CD4-positive, alpha-beta T cell (primary cell): ENCODE measurements at places on chromosomes 16 and 17. TPM values are rescaled to one million over a fixed set of nuclear protein-coding genes. Genes with fewer than 3 reads are reported as not detected.

DNA sequence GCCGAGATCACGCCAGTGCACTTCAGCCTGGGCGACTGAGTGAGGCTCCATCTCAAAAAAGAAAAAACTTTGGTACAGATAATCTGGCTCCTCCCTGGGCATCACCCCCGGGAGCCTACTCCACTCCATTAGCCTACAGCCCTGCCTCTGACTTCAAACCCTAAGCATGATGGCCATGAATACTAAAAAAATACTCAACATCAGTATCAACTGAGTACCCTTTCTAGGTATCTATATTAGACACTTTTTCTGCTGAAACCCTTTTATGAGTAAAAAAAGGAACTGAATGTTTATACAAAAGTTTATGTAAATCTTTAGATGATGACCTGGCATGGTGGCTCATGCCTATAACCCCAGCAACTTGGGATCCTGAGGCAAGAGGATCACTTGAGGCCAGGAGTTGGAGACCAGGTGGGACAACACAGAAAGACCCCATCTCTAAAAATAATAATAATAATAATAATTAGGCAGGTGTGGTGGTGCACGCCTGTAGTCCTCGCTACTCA, 6.9 kb downstream of the RDM1 start:
- no peak overlapping the region for H3K4me3 ChIP-seq
- no peak for DNase-seq
- H3K4me1 ChIP-seq, result peaks cover 5% of the 10 kb centered on the region
- H3K27me3 ChIP-seq, result no peaks in the 10 kb centered on the region

- H3K36me3 ChIP-seq, result no peaks in the 10 kb centered on the region
- peaks cover 54% of the 10 kb centered on the region for H3K4me1 ChIP-seq
- H3K27me3 ChIP-seq, result no peaks in the 10 kb centered on the region
- H3K27ac ChIP-seq, result peak overlapping the region; percentile 13
- DNase-seq, result no peak
Observed at GRCh38 chr17:32516940-32517701, 30.3 kb downstream of the CDK5R1 start.

KRT32 gene
- not detected for total RNA-seq

FBXL20 gene
- total RNA-seq, result 16.7 TPM

KRTAP3-2 gene
- not detected for total RNA-seq

C17orf78 gene
- total RNA-seq, result not detected
